Mucosa of gallbladder (tissue), 1 donor: ENCODE measurements at places on chromosomes 4 and X. TPM values are rescaled to one million over a fixed set of nuclear protein-coding genes. Genes with fewer than 3 reads are reported as not detected.
A peak's percentile ranks its signal among the peaks of the same experiment; 100 is the strongest.

Gene CCKAR
- total RNA-seq: 68.5 TPM

- peak; percentile 16 for DNase-seq
These were observed 2.4 kb downstream of the PCDH7 start for GRCh38 chr4:30722359-30723200.

DNA sequence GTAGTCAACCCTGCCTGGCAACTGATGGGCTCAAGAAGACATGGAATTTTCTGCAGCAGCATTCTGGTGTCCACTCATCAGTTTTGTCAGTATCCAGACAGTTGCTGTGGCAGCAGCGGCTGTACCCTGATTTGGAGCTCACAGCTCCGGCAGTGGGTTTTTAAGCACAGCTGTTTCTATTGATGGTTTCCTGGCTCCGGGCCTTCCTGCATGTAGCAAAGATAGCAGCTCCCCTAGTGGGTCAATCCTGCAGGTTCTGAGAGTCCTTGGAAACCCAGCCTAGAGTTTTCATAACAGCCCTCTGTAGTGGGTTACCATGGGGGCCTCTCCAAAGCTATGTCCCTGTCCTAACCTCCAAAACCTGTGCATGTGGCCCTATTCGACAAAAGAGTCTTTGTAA is 84.0 kb upstream of the ATP6AP2 start:
- no peak for DNase-seq

DNA sequence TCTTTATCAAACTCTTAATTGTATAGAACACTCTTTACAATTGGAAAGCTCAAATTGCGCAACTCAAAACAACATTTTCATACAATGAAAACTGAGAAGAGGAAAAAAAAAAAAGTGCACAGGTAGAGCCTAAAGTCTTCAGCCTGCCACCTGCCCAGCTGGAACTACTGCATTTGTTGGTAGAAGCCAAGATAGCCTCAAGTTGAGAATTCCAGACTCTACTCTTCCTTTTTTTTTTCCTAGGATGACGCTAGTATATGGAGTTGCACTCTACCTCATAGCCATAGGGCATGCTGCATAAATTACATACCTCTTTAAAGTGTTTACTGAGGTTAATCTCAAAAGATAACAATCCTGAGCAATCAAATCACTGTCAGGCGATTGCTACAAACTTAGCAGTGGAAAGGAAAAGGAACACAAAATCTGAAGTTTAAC is 13.6 kb downstream of the ABCG2 start:
- no peak for DNase-seq

- DNase-seq: no peak
These were observed 2.4 kb downstream of the DIPK2B start for GRCh38 chrX:45198301-45198700.

DNA sequence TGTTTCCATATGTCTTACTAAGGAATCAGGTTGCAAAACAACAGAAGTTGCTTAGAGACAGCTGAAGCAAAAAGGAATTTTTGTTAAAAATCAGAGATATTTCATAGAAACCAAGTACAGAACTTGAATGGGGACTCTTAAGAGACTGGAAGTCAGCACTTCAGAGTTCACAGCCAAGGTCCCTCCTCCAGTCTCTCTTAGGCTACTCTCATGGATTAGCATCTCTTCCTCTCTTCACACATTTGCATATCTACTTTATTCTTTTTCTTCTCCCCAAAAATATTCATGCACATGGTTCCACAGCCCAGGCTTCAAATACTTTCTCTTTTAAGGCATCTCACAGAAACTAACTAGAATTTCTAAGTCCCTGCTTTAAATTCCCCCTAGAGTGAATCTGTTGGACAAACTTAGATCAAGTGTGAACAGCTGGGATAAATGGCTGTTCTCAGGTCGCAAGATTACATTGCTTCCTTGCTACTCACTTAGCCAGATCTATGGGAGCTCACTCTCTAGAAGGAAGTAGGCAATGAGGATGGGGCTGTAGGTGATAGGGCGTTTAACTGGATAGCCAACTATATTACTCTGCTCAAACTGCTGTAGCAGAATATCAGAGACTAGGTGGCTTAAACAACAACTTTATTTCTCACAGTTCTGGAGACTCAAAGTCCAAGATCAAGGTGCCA is 73.7 kb upstream of the GALNT7 start:
- no peak for DNase-seq

Gene LNX1
- 32.1 TPM for total RNA-seq

GRCh38 chrX:109440475-109440874 is 41.4 kb downstream of the GUCY2F start:
- no peak for DNase-seq

Gene SCML2
- 0.92 TPM for total RNA-seq

Gene TREX2
- total RNA-seq: 0.63 TPM

Gene NEXMIF
- total RNA-seq: 1.0 TPM

DNA sequence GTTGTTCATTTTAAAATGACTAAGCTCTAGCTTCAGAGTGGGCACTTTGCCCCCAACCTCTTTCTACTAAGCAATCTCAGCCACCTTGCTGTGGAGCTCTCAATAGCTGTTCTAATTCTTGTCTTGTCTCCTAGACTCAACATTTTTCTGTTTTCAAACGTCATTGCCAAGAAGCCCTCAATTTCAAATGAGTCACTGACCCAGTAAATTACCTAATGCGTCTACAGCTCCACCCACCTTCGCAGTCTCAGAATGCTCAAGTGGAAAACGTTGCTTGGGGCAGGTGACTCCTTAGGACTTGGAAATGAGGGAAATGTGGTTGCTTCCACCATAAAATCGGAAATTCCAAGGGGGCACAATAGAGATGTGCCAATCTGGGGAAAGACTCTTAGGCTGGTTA is 59.0 kb downstream of the ING2 start:
- DNase-seq: no peak

Gene UPF3B
- 7.3 TPM for total RNA-seq
